ENCODE measurements at places on chromosomes 7 and 10.

- no peak for DNase-seq
These were observed at the start of gene ELFN1 for GRCh38 chr7:1669954-1670893. Gene ELFN1 (plus strand): TSS chr7:1670277. CDS start chr7:1744597, 74,320 bp downstream.

DNA sequence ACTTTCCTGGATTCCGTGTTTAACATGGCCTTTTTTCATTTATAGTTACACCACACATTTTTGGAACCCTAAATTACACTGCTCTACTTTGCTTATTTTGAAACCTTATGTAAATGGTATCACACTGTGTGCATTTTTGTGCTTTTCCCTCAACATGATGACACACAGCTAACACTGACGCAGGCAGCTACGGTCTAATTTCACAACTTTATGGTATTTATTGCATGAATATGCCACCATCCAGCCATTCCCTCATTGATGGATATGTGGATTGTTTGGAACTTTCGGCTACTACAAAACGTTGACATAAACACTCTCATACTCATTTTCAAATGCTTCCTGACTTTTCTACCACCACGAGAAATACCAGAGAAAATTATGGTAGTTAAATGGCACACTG lies 6.9 kb downstream of the PAPOLB start:
- DNase-seq, result no peak

DNA sequence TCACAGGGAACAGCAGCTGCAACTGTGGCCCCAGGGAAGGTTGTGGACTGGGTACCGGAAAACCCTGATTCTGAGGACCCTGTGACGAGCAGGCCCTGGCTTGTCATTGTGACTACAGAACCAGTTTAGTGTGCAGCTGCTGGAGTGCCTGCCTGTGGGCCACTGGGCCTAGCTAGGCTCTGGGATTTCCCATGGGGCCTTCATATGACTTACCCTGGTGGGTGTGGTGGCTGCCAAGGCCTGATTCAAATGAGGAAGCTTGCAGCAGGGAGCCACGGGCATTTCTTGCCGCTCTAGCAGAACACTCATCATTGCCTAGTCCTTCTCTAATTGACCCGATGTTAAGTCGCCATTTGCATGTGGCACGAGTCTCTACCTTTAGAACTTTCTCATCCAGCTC lies 14.7 kb upstream of the CAMK2G start:
- peak; percentile 90 for DNase-seq

DNA sequence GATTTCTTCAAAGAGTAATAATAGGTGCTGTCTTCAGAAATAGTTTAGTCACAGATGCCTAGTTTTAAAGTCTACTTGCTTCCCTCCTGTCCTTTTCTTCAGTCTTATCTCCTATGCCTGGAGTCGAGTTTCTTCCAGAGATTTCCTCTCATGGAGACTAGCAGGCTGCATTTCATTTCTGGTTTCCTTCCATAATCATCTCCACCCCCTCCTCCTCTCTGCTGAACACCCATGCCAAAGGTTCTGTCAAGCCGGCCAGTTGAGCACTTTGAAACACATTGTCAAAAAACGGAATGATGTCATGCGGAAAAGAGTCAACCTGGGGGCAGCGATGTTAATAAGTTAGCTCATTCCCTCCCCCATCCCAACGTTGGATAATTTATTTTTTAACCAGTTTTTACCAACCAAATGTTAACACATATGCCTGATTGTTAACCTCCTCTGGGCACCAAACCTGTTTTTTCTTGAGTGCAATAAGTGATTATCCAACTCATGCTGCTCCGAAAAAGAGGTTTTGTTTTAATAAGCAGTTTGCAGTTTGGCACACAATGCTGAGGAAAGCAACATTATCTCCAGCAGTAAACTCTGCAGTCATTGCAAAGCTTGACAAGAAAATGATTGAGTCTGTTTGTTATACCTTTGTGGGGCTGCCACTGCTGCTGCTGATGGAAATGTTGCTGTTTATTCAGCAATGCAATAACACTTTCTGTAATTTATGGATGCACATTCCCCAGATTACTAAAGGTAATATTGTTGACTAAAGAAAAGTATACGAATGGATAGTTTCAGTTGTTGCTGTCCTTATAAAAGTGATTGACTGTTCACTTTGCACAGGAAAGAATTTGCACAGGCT lies 161.6 kb downstream of the LRMDA start:
- no peak for DNase-seq
